ENCODE measurements at places on chromosomes 5 and 9. TPM values are rescaled to one million over a fixed set of nuclear protein-coding genes. Genes with fewer than 3 reads are reported as not detected.

DNA sequence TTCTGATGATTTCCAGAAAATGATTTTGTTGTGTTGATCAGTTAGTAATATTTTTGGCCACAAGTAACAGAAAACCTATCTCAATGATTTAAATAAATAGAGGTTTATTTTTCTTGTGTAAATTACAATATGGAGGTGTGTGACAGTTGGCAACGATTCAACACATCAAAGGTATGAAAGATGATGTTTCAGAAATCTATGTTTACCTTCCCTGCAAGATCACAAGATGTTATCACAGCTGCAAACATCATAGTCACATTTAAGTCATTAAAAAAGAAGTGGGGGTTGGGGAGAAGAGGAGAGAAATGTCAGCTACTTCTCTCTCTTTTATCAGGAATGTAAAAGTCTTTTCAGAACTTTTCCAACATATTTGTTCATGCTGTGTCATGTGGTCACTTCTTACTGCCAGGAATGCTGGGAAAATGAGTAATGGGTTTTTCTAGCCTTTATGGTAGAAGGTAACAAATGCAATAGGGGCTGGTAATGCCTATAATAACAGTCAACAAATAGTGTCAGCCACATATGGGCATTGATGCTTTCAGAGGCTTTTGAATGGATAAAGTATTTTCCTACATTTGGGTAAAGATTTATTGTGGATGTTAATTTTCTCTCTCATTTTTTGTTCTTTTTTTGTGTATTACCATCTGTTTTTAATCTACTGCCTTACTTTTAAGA is 742.7 kb downstream of the TLE1 start:
- no peak for DNase-seq

GRCh38 chr5:143183989-143184388 is 219.5 kb downstream of the NR3C1 start:
- DNase-seq = no peak

PCDHGB4 gene
- 8.1 TPM for total RNA-seq

SLC36A2 gene
- total RNA-seq = not detected

SPAG8 gene
- total RNA-seq = not detected

CRB2 gene
- total RNA-seq = not detected

LOX gene
- 7.6 TPM for total RNA-seq

FOXB2 gene
- total RNA-seq = not detected

DNA sequence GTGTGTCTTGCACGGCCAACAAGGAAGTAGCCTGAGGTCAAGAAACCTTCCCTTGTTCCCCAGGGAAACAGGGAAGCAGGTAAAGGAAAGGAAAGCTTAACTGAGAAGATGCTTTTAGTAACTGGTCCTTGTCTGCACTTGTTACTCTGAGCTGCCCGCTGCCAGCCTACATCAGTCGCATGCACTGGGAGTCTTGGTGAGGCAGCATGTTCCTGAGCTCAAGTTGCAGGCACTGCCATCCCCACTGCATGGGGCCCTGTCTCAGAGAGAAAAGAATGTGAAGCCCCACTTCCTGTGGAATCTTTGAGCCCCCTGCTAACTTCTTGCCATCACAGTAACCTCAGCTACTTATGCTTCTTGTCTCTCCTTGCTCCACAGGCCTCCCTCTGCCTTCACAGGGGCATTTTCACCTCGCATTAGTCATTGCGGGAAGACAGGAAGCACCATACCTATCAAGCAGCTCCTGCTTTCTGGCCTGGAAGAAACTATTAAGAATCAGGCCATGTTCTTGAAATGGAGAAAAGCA is 344.1 kb upstream of the ADAMTSL1 start:
- DNase-seq = no peak

DNA sequence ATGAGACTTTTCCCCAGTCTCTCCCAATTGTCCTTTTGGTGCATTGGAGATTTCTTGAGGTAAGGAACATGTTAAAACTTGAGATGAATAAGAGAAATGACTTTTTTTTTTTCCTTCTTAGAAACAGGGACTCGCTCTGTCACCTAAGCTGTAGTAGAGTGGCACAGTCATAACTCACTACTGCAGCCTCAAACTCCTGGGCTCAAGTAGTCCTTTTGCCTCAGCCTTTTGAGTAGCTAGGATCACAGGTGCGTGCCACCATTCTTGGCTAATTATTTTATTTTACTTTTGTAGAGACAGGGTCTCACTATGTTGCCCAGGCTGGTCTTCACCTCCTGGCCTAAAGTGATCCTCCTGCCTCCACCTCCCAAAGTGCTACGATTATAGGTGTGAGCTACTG is 25.9 kb downstream of the CDC42SE2 start:
- DNase-seq = no peak
